ENCODE measurements at places on chromosomes 2 and 18. TPM values are rescaled to one million over a fixed set of nuclear protein-coding genes. Genes with fewer than 3 reads are reported as not detected.

The NTSR2 gene
- not detected for polyA plus RNA-seq

The CNDP1 gene
- not detected for polyA plus RNA-seq

The GPC1 gene
- polyA plus RNA-seq: 147 TPM

- H3K27ac ChIP-seq: no peak overlapping the region
- DNase-seq: no peak
- no peaks in the 10 kb centered on the region for H3K4me1 ChIP-seq
- H3K36me3 ChIP-seq: no peaks in the 10 kb centered on the region
- H3K27me3 ChIP-seq: no peaks in the 10 kb centered on the region
These were observed 74.3 kb upstream of the KYNU start for GRCh38 chr2:142803158-142803557.

DNA sequence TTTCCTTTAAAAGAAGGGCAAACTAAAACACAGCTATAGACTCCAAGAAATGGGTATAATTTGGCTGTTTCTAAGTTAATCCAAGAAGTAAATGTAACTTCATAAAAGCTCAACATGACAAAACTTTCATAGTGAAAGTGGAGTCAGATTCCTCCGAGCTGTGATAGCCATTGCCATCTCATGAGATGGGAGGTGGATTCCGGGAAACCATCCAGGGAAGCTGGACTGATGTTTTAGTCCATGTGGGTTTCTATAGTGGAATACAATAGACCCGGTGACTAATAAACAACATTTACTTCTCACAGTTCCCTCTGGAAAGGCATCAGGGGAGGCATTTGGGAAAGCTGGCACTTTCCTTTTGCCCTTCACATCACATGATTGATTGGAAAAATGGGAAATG, 10.0 kb upstream of the LAPTM4A start:
- peak overlapping the region; percentile 67 for H3K27ac ChIP-seq
- H3K4me1 ChIP-seq: peaks cover 20% of the 10 kb centered on the region
- DNase-seq: peak; percentile 54
- H3K36me3 ChIP-seq: no peaks in the 10 kb centered on the region

- peak; percentile 37 for DNase-seq
- H3K4me3 ChIP-seq: no peak overlapping the region
- no peak overlapping the region for H3K27ac ChIP-seq
- H3K36me3 ChIP-seq: no peaks in the 10 kb centered on the region
These were observed 39.7 kb upstream of the SOCS6 start for GRCh38 chr18:70249118-70249517.

- peaks cover 5% of the 10 kb centered on the region for H3K4me1 ChIP-seq
- no peak overlapping the region for H3K27ac ChIP-seq
- H3K4me3 ChIP-seq: no peak overlapping the region
- DNase-seq: peak; percentile 66
These were observed 96.8 kb downstream of the UBE2E3 start for GRCh38 chr2:181077128-181077709.

All from fibroblast of lung (primary cell).